ENCODE measurements at places on chromosomes 7 and 10. TPM values are rescaled to one million over a fixed set of nuclear protein-coding genes. Genes with fewer than 3 reads are reported as not detected.
A peak's percentile ranks its signal among the peaks of the same experiment; 100 is the strongest.

DNA sequence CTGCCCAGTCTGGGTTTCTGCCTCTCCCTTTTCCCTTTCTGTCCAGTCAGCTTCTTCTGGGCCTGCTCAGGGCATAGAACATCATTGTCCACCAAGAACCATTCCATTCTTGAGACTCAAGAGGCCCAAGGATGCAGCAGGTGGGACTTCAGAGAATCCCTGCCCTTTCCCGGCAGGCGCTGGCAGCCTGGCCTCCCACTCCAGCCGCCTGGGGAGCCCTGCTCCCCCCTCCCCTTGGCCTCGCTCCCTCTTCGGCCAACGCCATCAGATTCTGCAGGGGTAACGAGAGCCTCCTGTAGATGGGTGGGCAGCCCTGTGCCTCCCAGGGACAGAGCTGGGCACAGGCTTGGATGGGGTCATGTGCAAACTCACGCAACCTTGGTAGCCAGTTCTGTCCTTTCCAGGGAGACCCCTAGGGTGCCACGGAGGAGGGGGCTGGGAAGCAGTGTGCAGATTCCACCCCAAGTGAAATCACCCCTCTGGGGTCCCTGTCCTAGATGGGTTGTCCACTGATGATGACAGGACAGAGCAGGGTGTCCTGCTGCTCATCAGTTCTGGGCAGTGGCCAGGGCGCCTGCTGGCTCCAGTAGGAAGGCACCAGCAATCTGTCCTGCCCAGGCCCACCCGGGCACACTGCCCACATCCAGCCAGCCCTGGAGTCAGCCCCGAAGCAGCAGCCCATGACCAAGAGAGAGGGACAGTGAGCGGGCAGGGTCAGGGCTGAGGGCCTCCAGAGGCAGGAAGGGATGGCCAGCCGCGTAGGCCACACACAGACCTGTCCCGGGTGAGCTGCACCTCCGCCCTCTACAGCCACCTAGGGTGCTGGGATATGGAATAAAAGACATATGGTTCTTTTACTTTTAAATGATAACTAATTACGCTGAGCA lies 47.7 kb downstream of the RASGEF1A start:
- no peaks in the 10 kb centered on the region for H3K27me3 ChIP-seq
- no peak overlapping the region for H3K4me3 ChIP-seq
- DNase-seq: peak; percentile 47
- H3K36me3 ChIP-seq: peaks cover 8% of the 10 kb centered on the region

The NDUFB8 gene
- polyA plus RNA-seq: 264 TPM

GRCh38 chr7:110645060-110645459 lies 445.9 kb upstream of the LRRN3 start:
- no peak overlapping the region for H3K27ac ChIP-seq
- H3K36me3 ChIP-seq: no peaks in the 10 kb centered on the region
- no peaks in the 10 kb centered on the region for H3K4me1 ChIP-seq
- no peak for DNase-seq
- no peak overlapping the region for H3K4me3 ChIP-seq

The NFE2L3 gene
- 12.5 TPM for polyA plus RNA-seq

The TRAPPC14 gene
- 47.4 TPM for polyA plus RNA-seq

DNA sequence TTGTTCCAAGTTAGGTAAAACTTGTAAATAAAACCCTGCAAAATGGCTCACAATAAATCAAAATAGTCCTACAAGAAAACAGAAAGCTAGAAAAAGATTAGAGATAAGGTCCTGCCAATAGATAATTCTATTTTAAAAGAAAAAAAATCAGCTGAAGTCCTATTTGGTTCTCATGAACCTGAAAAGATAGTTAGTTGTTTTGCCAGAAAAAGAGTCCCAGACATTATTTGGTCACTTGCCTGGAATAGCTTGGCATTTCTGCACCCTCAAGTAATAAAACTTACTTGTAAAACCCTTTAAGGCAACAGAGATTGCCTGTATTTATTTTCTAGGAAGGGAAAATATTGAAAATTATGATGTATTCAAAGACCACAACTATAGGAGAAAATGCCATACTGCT lies 47.7 kb downstream of the LRRN3 start:
- peaks cover 4% of the 10 kb centered on the region for H3K4me1 ChIP-seq
- H3K27me3 ChIP-seq: no peaks in the 10 kb centered on the region
- peak; percentile 29 for DNase-seq
- no peaks in the 10 kb centered on the region for H3K36me3 ChIP-seq
- H3K27ac ChIP-seq: no peak overlapping the region
- no peak overlapping the region for H3K4me3 ChIP-seq

Measured in spinal cord (tissue), 10 donors.